ENCODE measurements at places on chromosomes 13 and 19.

- no peak for DNase-seq
These were observed 4.8 kb upstream of the ZNF253 start for GRCh38 chr19:19860756-19861390.

GRCh38 chr13:35876601-35877000, 254.6 kb downstream of the DCLK1 start:
- DNase-seq, result no peak

DNA sequence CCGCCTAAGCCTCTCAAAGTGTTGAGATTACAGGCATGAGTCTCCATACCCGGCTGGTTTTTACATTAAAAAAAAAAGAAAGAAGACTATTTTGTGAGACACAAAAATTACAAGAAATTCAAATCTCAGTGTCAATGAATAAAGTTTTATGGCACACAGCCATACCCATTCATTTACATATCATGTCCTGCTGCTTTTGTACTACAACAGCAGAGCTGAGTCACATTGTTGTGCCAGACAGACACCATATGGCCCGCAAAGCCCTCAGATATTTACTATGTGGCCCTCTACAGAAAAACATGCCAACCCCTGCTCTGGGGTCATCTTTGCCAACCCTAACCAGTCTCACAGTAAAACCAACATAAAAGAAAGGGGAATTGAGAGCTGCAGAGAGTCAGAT, 5.3 kb downstream of the SMIM7 start:
- DNase-seq, result no peak

DNA sequence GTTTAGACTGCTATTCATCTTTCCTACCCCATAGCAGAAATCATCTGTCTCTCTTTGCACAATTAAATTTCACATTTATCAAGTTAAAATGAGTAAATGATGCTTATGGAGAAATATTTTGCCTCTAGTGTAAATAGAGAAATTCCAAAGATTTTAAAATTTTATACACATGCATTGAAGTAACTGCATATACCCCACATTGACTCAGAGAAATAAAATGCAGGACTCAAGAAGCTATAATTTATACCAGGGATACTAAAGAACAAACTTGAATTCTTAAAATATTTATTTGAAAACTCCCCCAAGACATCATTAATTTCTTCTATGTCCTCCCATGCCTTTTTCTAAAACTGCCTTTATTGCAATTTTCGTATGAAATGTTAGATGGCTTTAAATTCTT, 165.8 kb downstream of the DIAPH3 start:
- no peak for DNase-seq

DNA sequence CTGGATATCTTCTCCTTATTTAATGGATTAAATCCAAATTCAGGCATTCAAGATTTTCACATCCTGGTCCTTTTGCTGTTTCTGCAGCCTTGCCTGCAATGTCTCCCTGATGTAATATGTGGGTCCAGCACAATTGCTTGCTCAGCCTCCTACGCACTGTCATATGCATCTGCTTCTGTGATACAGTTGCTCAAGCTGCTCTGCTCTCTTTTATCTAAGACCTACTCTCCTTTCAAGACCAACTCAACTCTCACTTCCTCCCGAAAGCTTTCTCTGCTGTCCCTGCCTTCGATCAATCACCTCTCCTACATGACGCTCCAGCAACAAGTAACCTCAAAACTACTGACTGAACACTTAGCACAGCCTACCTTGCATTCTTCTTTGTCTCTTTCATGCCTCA, 138.2 kb downstream of the DCLK1 start:
- no peak for DNase-seq
